Fibroblast of villous mesenchyme (primary cell): ENCODE measurements at places on chromosomes 12 and 14. TPM values are rescaled to one million over a fixed set of nuclear protein-coding genes. Genes with fewer than 3 reads are reported as not detected.
A peak's percentile ranks its signal among the peaks of the same experiment; 100 is the strongest.

KLRC2 gene
- total RNA-seq: not detected in 2 replicates

DNAH10 gene
- total RNA-seq: 0.43 and 0.64 TPM in 2 replicates

LRRC10 gene
- total RNA-seq: not detected in 2 replicates

CMKLR1 gene
- 1.7 and 1.9 TPM in 2 replicates for total RNA-seq

FOXA1 gene
- 0.32 TPM in 1 of 2 replicates, not detected in the other for total RNA-seq

SCNN1A gene
- under 0.01 and 0.32 TPM in 2 replicates for total RNA-seq

SERPINA9 gene
- total RNA-seq: not detected in 2 replicates

SDR9C7 gene
- total RNA-seq: not detected in 2 replicates

TNFAIP2 gene
- 122 and 240 TPM in 2 replicates for total RNA-seq

DNA sequence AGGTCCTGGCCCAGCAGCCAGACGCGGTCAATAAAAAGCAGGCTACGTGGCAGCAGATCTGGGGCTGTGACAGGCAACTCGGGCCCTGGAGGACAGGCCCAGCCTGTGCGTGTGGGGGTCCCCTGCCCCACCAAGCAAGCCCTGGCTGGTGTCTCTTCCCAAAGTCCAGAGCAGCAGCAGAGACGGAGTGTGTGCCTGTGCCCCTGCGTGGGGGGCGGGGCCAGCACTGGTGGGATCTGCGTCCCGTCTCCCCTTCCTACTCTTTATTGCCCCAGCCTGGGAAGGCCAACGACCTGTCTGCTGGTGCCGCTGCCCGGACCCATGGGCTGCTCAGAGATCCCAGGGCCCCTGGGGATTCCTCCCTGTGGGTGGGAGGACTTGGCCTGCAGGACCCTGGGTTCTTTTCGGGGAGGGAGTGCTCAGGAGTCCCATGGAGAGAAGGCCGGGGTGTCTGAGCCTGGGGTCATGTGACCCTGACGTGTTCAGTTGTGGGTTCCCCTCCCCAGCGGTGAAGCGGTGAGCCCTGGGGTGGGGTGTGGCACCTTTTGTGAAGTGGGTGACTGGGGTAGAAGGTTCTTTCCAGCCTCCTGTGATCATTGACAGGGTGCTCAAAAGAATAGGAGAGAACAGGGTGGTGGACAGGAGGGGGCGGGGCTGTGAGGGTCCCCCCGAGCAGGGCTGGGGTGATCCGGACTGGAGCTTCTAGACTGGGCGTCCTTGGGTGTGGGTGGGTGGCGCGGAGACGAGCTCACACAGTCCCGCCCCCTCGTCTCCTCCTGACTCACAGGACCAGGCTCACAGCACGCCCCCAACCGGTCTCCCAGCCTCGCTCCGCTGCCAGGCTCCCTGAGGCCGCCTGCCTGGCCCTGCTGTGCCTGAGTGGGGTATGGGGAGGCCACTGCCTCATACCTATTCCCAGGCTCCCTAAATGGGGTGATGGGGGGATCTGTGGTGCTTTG, 22.4 kb downstream of the ASPG start:
- no peak for DNase-seq

DNA sequence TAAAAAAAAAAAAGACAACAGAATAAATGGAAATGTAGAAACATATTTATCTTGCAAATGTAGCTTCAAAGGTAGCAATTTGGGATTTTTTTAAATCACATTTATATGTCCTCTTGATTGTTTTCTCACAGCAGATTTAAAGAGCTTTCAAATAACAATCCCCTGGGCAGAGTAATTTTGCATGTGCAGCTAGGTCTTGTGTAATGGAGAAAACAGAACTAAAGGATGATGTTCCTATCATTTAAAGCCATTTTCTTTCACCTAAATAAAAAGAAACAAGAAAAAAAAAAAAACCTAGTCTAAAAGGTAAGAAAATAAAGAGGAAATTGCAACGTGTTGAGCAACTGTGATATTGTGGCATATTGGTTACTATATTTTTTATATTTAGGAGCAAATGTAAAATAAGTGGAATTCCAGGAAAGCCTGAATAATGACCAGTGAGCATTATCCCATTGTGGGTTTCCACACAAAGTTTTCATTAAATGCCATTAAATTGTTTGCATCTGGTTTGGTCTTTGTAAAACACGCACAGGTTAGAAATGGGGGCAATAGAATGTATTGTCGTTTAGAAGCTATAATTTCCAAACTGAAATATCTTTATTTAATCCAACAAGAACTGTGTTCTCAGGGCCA, 215.6 kb downstream of the SLC6A15 start:
- no peak for DNase-seq

DNA sequence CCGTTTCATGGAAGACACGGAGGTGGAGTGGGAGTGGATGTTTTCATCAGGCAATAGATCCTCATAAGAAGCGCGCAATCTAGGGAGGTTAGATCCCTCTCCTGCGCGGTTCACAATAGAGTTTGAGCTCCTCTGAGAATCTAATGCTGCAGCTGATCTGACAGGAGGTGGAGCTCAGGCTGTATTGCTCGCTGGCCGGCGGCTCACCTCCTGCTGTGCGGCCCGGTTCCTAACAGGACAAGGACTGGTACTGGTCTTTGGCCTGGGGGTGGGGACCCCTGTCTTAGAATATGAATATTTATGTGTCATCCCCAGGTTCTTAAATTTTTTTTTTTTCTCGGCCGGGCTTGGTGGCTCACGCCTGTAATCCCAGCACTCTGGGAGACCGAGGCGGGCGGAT, 36.7 kb downstream of the PRICKLE1 start:
- DNase-seq: no peak

DNA sequence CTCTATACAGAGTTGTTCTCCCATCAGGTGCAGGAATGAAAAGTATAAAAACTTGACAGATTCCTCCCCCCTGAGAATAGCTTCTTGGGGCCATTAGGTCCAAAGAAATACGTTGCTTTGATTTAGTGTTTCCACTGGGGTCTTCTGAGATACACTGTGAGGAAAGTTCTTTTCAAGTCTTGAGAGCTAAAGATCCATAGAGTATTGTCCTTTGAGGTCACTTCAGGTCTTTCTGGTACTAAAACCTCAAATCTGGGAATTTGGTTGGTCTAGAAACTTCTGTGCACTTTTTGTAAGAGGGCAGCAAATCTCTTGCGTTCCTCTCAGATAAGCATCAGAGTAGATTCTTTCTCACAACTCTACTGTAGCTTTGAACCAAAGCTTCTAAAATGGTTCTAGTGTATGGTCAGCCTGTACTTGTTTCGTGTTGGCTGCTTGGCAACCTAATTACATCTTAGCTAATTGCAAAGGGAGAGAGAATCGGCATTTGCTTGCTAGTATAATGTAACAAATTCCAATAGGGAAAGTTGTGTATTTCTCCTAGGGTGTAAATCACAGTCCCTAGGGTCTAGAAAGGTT, 10.0 kb downstream of the SRSF5 start:
- DNase-seq: no peak

- no peak for DNase-seq
Observed at GRCh38 chr14:49875640-49876198, 17.2 kb upstream of the ARF6 start.

GRCh38 chr14:104305511-104306449, 167.4 kb downstream of the KIF26A start:
- DNase-seq: no peak

DNA sequence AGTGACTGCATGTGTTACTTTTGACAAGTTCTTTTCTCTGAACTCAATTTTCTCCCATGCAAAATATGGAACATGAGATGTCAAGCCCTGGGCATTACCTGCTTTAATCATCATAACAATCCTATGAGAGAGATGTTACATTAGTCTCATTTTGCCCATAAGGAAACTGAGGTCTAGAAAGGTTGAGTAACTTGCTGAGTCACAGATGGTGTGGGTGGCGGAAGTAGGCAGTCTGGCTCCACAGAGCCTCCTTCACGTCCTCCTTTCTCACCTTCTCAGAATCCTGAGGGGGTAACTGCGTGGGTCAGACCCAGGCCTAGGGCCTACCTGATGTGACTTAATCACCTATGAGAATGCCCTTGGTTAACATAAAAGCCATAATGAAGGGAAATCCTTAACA, 50.7 kb downstream of the TMTC1 start:
- DNase-seq: no peak

- DNase-seq: no peak
Observed at GRCh38 chr12:132494294-132495164, 4.6 kb downstream of the FBRSL1 start.

DNA sequence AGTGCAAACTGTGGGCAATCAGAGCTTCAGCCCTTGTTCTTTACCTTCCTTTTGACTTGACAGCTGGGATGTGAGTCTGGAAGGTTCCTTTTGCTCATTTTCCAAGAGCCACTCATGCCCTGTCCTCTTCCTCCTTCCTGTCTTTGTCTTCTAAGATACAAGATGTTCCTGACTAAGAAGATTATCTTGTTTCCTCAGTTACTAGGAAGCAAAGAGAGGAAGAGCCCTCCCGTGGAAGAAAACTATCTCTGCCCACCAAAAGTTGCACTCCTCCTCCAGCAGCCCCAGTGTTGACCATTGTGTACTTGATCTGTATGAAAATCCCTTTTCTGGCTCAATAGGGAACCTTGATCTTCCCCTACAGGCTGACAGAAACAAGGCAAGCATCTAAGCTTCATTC, 138.0 kb downstream of the C12orf75 start:
- DNase-seq: no peak

DNA sequence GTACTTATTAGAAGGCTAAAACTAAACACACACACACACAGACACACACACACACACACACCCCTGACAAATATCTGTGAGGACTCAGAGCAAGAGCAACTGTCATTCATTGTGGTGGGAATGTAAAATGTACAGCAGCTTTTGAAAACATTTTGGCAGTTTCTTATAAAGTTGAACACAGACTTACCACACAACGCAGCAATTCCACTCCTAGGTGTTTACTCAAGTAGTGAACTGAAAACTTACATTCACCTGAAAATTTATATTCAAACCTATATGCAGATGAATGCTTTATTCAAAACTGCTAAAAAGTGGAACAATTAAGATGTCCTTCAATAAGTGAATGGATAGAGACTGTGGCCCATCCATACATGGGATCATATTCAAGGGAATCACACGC, 18.6 kb downstream of the ZNF605 start:
- no peak for DNase-seq

DNA sequence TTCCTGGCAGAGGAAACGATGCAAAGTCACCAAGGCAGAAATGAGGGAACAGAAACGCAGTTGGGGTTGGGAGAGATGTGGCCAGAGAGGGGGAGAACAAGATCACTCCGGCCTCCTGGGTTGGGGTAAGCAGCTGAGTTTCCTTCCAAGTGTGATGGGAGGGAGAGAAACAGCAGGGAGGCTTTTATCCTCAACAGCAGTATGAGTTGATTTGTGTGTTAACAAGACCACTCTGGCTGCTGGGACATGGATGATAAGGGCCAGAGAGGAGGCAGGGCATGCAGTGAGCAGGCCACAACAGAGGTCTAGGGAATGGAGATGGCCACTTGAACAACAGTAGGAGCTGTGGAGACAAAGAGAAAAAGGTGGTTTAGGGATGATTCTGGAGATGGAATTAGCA, 66.8 kb downstream of the GLRX5 start:
- no peak for DNase-seq

GRCh38 chr12:115830070-115830469, 447.4 kb downstream of the MED13L start:
- DNase-seq: no peak

DNA sequence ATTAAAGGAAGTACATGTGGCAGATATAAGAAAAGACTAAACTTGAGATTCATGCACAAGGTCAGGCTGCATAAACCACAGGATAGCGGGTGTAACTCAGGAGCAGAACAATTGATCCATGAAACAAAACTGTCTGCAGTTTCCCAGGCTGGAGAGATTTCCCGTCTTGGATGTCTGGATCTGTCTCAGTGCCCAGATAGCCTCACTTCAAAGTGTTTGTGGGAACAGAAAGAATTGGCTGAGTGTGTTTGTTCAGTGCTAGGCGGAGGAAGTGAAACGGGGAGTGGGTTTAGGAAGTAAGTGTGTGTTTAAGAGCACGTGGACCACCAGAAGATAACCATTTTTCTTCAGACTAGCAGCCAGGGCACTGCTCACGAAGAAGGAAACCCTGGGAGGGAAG, 1.4 kb upstream of the RNASE10 start:
- DNase-seq: no peak

DNA sequence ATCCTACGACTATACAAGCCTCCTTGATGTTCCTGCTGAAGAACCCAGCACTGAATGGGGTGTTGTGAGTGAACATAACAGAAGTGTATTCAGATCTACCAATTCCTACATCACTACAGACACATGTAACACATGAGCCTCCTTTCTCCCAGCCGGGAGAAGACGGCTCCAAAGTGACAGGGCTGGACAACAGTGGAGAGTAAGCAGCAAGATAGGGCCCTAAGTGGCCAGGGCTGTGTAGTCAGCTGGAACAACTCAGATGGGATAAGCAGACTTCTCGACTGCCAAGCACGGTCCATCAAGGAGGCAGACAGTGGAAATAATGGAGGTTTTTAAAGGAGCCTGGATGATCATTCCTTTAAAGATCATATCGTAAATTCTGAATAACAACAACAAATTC, 73.5 kb downstream of the TTC7B start:
- DNase-seq: no peak

DNA sequence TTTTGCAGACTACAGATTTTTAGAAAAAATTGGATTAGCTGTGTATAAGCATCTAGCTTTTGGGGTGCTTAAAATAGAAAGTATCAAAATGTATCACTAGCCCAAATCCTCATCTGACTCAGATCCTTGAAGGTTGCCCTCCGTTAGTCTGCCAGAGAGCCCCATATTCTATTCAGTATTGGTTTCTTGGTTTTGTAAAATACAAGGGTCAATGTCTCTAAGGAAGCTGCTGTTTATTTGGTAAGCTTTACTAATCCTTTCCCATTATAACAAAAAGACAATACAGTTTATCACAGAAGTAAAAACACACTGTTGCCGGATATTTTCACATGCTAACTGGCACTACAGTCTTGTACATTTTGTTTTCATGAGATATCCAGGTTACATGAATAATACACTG, 92.8 kb upstream of the PTHLH start:
- DNase-seq: no peak

DNA sequence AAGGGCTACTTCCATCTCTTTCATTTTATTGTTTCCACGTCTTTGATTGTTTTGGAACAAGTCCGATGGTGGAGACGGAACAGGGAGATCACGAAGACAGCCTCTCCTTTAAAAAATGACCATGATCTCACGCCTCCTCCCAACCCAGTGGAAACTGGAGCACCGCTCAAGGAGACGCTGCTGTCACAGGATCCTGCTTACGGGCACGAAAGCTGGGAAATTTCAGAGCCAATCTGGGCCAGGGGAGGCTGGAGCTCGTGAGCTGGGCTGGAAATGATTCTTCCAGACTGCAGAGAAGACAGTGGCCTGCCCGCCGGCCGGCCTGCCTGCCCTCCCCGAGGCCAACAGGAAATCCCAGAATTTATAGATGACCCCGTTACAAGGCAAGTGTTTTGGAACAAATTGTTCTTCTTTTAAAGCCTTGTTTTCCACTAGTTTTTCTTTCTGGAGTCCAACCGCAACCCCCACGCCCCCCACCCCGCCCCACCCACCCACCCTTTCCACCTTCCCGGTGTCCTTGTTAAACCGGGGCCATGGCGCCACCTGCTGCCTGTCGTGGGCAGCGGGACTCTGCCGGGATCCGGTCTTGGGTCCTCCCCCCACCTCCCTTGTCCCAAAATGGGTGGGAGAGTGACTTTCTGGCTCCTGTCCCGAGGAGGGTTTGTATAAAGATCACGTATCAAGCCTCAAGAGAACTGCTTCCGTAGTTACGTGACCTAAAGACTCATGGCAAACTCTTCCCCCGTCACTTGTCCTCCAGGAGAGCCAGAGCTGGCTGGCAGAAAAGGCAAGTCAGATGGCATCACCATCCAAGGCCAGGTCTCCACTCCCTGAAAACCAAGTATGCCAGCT, 40.3 kb downstream of the MAP1LC3B2 start:
- peak; percentile 89 for DNase-seq
